CD4-positive, alpha-beta T cell treated with Interleukin-10 for 1 hour (primary cell): ENCODE measurements at places on chromosomes 7 and 10.
A peak's percentile ranks its signal among the peaks of the same experiment; 100 is the strongest.

GRCh38 chr7:142795339-142795863, 24.6 kb downstream of the PRSS2 start:
- DNase-seq = peak; percentile 68

- DNase-seq = no peak
Observed at GRCh38 chr7:115226410-115226809, 304.5 kb downstream of the MDFIC start.

DNA sequence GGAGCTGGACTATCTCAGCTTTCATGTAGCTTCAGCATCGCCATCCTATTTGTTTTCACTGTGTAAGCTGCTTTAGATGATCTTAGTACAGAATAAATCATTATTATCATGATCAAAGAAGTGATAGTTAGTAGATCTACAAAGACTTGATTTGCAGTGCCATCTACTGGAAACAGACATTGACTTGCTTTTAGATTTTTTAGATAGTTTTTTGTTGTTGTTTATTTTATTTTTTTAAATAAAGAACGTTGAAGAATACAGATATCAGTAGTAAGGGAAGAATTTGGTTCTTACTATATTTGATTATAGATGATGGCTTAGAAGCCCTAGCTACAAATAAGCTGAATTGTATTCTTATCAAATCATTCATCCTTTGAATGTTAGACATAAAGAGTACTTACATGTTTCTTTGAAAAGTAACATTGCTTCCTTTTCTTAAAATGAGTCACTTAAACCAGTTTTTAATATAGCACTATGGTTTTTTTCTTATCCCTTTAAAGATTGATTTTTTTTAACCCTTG, 6.3 kb upstream of the SFMBT2 start:
- DNase-seq = peak; percentile 67

DNA sequence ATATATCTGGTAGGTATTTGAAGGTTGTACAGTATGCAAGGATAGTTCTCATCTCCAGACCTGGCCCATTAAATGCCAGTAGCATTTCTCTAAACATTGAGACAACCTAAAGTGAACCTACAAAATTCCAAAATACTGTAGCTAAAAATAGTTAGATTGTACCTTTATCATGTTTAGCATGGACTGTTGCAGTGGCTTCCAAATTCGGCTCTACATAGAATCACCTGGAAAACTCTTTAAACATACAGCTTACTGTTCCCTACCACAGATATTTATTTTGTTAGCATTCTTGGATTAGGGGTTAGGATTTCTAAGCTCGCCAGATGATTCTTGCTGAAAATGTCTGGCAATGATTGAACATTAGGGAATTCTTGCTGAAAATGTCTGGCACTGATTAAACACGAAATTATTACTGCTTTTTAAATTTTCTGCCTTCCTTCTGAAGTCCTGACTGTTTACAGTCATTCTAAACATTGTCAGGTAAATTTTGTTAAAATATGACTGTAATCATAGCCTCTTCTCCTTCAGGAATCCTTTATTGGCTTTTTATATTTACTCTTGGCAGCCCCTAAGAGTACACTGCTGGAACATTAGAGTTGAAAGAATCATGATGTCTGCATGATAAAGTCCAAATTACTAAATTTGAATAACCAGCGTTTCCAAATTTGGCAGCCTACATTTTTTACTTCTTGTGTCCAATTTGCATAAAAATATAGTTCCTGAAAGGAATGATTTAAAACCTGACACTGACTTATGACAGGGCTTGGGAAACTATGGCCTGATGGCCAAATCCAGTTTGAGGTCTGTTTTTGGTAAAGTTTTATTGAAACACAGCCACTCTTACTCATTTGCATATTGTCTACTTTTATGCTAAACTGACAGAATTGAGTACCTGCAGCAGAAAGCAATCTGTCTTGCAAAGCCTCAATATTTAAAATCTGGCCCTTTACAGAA, 40.3 kb downstream of the SHOC2 start:
- DNase-seq = no peak

GRCh38 chr7:99137411-99138180, 6.3 kb downstream of the SMURF1 start:
- no peak for DNase-seq

DNA sequence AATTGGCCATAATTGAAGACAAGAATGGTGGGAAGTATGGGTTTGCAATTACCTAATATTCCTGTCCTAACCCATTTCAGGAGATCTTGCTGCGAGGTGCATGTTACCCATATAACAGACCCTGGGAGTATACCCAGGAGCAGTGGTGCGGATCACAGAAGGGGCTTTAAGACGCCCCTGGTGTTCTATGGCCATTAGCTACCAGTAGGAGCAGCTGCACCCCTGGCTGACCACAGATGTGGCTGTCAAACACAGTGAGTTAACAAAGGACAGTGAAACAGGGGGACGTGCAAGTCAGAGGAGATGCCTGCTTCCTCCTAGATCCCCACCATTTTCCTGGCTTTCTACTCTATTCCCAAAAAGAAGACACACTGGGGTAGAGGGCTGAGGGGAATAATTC, 25.2 kb downstream of the AOC1 start:
- DNase-seq = no peak

- DNase-seq = no peak
Observed at GRCh38 chr10:7403620-7404019, 7.2 kb downstream of the SFMBT2 start.
